AG09319 (cell line): ENCODE measurements at places on chromosomes 5 and 9.

DNA sequence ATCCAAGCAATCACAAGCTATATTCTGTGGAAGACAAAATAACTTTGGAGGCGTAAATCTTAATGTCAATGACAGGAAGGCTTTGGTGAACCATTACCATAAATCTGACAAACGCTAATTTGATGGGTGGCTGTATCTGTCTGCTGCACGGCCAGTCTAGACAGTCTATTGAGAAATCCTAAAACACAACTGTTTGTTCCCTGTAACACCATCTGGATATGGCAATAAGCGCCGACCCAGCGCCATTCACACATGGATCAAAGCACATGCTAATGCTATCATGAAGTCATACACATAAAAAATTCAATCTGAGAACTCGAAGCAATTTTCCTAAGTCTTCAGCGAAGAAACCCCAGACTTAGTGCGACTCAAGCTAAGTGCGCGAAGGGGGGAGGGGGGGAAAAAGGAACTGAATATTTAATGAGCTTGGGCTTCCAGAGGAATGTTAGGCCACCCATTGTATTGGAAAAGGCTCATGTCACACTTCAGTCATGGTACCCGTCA, 95.1 kb downstream of the ARL15 start:
- DNase-seq = no peak

DNA sequence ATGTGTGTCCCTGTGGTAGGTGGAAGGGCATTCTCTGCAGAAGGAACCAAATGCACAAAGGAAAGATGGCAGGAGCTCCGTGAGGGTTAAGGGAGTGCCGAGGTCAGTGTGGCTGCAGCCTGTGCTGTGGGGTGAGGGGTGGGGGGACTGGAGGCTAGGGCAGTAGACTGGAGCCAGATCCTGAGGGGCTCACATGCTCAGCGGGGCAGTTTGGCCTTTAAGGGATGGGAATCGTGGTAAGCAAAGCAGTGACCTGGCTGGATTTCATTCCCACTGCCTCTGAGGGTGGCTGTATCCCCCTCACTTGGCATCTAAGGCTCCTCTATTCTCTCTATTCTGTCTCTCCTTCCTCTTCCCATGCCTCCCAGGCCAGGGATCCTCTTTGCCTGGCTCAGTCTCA, 15.6 kb downstream of the PITX1 start:
- no peak for DNase-seq

GRCh38 chr9:34177593-34178435, 1.0 kb upstream of the UBAP1 start:
- no peak for DNase-seq

GRCh38 chr5:132417010-132417439, 47.5 kb downstream of the SLC22A5 start:
- no peak for DNase-seq

- DNase-seq = no peak
These were observed 4.3 kb upstream of the AHRR start for GRCh38 chr5:317086-317811.

- DNase-seq = no peak
These were observed 134.9 kb downstream of the CDH9 start for GRCh38 chr5:26903469-26903868.

- DNase-seq = no peak
These were observed 47.4 kb downstream of the FBXL7 start for GRCh38 chr5:15547261-15547839.
